ENCODE measurements at places on chromosomes 7 and 10.

DNA sequence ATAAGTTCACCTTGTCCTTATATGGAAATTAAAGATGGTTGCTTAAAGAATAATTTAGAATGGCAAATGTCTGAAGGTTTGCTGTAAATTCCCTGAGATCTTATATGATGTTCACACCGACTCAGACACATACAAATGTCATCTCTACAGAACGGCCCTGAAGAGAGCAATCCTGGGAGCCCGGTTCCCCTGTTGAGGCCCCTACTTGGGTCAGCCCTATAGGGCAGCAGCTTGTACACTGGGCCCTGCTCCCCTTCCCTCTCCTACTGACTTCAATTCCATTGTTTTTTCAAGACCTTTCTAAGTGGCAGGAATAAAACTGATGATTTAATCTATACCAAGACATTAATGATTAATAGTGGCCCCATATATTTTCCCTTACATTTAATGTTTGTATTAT, 813.3 kb upstream of the C7orf33 start:
- DNase-seq, result no peak

GRCh38 chr10:87931836-87932230, 68.4 kb downstream of the PTEN start:
- DNase-seq, result no peak

DNA sequence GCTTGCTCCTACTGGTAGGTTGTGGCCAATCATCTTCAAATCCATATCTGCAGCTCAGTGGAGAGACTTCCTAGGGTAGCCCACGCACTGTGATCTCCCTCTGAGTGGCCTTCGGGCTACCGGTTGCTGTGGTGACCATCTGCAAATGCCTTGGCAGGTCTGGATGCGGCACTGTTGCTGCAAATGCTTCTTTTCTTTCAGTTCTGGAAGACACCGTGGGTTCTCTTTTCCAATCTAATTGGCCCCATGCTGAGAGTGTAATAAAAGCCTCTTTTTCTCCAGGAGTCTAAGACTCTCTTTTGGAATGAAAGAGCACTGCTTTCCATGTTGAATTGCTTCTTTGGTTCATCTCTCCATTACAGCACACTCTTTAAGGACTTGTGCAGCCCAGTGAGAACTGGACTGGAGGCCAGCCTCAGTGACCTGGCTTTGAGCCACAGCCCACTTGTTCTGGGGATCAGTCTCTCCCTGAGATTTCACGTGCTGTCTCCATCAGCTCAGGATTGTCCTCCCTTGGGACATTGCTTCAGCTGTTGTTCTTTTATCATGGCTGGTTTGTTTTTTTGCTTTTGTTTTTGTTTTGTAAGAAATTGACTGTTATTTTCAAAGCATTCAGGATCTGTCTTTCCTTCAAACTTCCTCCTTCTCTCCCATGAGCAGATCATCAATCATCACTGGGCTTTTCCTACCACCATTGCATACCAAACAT, 286.6 kb downstream of the BMPER start:
- DNase-seq, result no peak

DNA sequence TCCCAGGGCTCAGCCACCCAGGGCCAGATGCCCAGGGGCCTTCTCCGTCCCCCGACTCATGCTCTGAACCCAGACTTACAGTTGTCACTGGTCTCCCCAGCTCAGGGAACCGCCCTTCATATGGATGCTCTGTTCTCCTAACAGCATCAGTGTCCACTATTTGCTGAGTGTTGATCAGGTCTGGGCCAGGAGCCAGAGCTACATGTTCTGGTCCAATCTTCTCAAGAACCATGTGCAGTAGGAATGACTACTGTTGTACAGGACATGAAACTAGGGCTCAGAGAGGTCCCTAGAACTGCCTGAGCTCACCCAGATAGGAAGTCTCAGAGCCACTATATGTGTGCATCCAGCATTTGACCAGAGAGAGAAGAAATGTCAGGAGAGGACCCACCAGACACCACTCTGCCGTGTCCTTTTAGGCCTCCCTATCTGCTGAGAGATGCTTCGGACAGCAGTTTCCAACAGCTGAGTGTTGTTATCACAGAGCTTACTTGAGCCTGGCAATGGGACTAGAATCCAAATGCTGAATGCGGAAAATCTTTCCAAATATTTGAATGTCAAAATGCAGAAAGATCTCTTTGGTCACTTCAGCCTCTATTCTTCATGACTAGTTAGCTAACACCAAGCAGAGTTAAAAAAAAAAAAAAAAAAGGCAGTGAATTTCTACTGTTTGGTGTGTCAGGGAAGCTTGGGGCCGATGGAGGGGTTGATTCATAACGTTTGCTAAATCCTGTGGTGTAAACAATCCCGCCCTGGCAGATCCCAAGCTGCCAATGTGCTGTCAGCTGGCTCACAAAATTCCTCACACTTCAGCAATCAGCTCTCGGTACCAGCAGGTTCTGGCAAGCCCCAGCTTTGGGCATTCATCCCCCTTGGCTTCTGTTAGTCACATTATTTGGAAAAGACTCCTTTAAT, 246.1 kb downstream of the TNS3 start:
- DNase-seq, result no peak

GRCh38 chr10:64573623-64574325, 1052.6 kb downstream of the REEP3 start:
- peak; percentile 25 for DNase-seq

- no peak for DNase-seq
Measured at GRCh38 chr10:662686-663465, 26.6 kb downstream of the DIP2C start.

DNA sequence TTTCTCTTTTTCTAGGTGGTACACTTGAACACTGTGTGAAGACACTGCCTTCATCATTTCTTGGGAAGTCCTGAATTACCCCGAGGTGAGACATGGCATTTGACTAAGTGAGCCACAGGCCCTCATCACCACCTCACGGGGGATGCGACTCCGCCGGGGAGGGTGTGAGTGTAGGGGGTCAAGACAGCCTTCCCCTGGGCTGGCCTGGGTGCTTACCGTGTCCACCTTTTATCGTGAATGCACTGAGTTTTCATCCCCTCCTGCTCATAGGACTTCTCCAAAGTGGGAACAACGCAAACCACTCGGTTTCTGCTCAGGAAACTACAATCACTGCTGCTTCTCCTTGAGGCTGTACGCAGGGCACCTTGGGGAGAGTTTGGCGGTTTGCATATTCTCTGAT, 176.9 kb downstream of the SH2D4B start:
- no peak for DNase-seq
